ENCODE measurements at places on chromosomes 5 and 9.

GRCh38 chr9:16664211-16664610, 206.3 kb downstream of the BNC2 start:
- DNase-seq = no peak

- no peak for DNase-seq
These were observed 8.4 kb downstream of the SPEF2 start for GRCh38 chr5:35626108-35626507.

GRCh38 chr5:78726571-78726970, 78.0 kb upstream of the LHFPL2 start:
- no peak for DNase-seq

- DNase-seq = no peak
These were observed 107.4 kb downstream of the MCTP1 start for GRCh38 chr5:95177456-95177855.

GRCh38 chr5:111144352-111144930, 52.3 kb downstream of the WDR36 start:
- DNase-seq = no peak

GRCh38 chr9:1100945-1101344, 50.8 kb downstream of the DMRT2 start:
- no peak for DNase-seq

- no peak for DNase-seq
These were observed 22.8 kb upstream of the ELL2 start for GRCh38 chr5:95984287-95984938.

- DNase-seq = no peak
These were observed 2.3 kb upstream of the HEMGN start for GRCh38 chr9:97940233-97940632.

DNA sequence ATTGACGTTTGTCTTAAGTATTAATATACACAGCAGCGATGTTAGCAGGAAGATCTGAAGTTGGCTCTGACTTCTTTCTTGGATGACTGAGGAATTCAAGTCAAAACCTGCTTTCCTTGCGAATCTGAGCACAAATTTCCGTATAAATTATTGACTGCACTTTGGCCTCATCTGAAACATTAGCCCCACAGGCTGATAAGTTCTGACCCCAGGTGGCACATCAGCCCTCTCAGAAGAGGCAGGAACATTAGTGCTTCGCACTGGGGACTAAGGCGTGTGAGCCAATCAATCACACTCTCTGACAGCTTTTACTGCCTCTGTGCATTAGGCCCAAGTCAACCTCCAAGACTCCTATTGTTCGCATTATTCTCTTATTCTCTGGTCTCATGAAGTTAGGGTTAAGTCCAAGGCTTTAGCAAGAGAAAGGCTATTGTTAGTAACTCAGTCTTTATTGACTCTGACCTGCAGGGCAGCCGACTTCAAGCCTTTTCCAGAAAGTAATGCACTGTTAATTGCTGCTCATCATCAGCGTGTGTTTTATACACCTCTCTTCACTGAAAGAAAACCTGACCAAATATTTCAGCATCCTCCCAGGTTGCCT, 84.2 kb downstream of the ZNF608 start:
- no peak for DNase-seq

DNA sequence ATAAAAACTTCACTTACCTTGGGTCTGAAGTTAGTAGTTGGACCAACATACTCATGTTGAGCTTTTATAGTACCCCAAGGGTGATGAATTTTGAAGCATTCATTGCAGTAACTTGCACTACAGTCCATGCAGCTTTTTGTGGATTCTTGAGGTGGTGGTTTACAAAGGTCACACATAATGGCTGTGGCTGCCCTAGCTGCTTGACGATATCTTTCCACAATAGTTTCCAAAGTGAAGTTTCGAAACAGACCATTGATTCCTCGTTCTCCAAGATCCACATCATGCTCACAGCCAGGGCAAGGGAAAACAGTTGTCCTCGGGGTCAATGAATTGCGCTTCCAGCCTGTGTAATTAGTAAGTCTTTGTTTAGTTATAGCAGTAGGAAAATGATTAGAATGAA, 22.7 kb downstream of the TRIM36 start:
- DNase-seq = no peak

DNA sequence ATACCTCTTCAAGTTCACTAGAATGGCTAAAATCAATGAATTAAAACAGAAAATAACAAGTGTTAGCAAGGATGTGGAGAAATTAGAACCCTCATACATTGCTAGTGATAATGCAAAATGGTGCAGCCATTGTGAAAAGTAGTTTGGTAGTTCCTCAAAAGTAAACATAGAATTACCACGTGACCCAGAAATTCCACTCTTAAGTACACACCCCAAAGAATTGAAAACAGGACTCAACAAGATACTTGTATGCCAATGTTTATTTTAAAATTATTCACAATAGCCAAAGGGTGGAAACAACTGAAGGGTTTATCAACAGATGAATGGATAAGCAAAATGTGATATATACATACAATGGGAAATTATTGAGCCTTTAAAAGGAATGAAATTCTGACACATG, 70.3 kb downstream of the BARX1 start:
- no peak for DNase-seq

DNA sequence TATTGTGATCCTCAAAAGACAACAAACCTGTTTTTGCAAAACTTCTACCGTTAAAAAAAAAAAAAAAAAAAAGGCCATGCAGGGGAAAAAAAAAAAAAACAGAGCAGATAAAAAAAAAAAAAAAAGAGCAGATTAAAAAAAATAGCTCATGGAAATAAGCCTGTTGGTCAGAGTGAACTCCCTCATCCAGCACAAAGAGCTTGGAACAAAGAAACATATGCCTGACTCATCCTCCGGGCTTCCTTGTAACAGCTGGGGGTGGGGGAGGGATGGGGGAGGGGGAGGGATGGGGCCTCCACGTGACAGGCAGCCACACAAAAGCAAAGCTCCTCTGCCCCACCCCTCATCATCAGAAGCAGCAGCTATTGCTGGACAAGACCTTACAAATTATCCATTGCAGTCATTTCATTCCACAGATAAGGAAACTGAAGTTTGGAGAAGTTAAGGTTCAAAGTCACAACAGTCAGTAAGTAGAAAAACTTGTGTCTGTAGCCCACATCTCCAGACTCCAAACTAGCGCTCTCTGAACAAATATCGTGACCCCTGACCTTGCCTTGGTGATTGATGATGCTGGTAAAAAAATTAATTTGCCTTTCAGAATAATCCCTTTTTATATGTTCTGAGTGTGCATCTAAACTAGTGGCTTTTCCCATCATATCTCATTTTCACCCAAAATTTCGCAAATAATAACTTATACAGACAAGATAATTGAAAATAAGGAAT, 38.9 kb downstream of the SLC35D2 start:
- DNase-seq = no peak

- no peak for DNase-seq
These were observed 22.1 kb downstream of the VCAN start for GRCh38 chr5:83493644-83494043.

DNA sequence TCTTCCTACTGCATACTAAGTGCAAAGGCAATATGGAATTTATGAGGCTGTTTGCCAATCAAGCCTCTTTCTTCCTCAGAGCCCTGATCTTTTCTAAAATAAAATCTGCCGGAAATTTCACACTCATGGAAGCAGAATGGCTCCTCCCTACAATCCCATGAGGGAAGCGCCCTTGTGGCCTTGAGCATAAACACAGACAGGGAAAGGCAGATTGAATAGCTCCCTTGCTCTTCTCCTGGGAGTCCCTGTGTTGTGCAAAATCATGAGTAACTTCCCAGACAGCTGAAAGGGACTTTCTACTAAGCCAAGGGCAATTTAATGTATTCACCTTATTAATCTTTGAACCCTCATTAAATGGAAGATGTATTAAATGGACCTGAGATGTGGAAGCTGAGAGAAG, 226.1 kb upstream of the PIK3R1 start:
- DNase-seq = no peak

- no peak for DNase-seq
These were observed 280.0 kb downstream of the GAS1 start for GRCh38 chr9:86667307-86667706.

DNA sequence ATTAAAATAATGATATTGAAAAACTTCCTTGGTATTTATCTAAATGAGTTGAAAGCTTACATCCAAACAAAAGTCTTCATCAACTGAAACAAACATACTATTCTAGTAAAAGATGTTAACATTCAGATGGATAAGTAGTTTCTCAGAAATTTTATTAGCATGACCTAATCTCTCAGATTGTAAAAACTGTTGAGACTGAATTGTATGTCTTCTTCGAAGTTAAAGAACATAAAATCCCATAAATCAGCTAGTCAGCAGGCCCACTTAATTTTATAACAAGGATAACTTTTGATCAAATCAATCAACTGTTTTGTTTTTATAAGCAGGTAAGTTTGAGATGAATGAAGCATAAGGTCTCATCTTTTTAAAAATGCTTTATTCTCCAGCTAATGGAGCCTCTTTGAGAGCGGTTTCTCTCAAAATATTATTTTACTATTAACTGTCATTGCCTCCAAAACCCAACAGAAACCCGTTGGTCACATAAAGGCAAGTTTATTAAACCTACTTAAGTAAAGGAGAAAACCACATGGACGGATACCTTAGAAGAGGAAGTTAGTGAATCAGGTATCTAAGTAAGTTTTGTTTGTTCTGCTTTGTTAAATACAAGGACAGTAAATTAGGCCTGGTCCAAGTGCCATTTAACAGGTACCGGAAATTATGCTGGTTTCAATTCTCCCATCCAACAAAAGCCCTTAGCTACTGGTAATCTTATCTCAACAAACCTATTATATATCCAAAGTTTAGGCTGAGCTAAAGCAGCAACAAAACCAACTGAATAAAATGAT, 457.0 kb downstream of the PDE4D start:
- no peak for DNase-seq

- DNase-seq = no peak
These were observed 107.2 kb downstream of the DRD1 start for GRCh38 chr5:175336781-175337180.

DNA sequence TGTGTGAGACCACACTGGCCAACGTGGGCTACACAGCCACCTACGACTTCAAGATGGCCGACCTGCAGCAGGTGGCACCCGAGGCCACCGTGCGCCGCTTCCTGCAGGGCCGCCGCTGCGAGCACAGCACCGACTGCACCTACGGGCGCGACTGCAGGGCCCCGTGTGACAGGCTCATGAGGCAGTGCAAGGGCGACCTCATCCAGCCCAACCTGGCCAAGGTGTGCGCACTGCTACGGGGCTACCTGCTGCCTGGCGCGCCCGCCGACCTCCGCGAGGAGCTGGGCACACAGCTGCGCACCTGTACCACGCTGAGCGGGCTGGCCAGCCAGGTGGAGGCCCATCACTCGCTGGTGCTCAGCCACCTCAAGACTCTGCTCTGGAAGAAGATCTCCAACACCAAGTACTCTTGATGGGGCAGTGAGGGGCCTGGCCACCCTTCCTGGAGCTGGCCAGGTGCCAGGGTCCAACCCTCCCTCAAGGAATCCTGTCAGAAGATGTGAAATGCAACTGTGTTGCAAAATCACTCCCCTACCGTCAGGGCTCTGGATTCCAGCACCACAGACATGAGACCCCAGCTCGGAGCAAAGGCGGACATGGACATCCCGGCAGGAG, 11.1 kb downstream of the DIPK1B start:
- no peak for DNase-seq

- DNase-seq = no peak
These were observed 17.5 kb downstream of the CDH12 start for GRCh38 chr5:22835686-22836085.

DNA sequence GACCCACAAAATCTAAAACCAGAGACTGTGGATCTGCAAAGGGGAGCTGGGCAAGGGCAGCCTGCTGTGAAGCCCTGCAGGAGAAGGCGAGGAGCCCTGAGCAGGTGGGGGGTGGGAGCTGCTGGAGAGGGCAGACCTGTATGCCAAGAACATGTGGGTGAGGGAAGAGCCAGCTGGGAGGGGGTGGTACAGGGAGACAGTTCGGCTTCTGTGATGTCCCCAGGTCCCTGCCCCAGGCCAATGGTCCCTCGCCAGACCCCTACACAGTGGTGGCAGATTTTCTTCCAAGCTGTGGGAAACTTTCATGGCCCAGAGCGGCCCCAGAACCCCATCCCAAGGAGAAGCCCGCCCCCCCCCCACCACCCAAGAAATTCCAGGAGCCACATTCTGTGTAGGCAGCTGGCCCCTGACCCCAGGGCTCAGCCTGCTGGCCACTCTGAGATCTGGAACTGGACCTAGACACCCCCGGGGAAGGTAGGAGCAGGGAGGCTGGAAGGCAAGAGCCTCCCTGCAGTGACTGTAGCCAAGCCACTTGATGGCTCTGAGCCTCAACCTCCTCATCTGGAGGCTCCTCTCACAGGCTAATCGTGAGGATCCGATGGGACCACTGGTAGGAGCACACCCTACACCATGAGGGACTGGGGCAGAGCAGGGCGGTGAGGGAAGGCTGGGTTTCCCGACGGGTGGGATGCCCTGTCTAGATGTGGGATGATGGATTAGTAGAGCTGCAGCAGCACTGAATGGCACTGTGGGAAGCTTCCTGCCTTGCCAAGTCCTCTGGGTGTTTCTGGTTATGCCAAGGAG, 22.6 kb upstream of the CSF1R start:
- no peak for DNase-seq
